Hematopoietic multipotent progenitor cell treated with erythropoietin and hydrocortisone succinate and interleukin-3 and kit ligand, for 8 days (in vitro differentiated cells): ENCODE measurements at places on chromosomes 11 and 22.

DNA sequence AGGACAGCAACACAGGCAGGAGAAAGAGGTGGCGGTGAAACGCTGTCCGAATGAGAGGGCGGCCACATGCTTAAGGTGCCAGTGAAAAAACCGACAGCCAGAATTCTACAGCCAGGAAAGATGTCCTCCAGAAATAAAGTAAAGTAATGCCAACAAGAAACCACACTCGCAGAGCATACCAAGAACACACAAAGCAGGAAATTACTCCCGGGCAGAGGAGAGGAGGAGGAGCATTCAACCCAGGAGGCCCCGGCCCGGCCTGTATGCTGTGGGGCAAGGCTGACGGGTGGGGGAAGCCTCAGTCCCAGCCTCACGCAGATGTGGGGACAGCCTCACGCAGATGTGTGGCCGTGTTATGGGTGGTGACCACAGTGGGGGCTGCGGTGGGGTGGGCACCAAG lies 28.0 kb downstream of the CHID1 start:
- no peak for DNase-seq

DNA sequence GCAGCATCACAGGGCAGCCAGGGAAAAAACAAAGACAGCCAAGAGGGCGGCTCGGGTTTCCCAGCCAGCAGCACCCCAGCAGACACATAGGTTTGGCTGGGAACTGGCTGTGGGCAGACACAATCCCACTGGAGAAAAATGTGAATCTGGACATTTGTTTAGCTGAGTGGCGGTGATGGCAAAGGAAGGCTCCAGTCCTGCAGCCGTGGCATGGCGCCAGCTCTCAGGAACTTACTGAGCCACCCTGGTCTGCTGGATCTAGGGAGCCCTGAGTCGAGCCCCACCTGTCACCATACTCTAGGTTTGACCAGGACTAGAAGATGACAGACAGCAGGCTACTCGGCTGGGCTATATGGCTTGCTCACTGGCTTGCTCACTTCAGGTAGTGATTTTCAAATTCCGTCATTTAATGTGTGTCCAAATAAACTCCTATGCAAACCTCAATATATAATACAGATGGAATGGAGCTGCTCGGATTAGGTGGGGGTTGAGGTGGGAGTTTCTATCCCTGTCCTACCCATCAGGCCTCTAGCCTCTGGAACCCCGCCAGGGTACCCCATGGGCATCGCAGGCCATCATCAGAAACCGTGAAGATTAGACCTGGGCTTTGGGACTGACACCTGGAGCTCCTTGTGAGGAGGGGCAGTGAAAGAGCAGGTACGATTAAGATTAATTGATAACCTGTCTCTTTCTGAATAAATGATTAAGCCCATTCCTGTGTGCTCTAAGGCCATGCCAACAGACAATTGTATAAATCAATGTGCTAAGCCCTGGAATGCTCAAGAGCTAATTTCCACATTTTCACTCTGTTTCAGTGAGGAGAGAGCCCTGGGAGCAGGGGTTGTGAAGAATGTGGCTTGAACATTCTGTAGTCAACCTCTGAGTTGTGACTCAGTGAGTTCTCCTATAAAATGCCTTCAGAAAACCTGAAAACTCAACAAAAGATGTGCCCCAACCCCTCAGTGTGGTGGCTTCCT lies 42.5 kb downstream of the GALNT18 start:
- no peak for DNase-seq

DNA sequence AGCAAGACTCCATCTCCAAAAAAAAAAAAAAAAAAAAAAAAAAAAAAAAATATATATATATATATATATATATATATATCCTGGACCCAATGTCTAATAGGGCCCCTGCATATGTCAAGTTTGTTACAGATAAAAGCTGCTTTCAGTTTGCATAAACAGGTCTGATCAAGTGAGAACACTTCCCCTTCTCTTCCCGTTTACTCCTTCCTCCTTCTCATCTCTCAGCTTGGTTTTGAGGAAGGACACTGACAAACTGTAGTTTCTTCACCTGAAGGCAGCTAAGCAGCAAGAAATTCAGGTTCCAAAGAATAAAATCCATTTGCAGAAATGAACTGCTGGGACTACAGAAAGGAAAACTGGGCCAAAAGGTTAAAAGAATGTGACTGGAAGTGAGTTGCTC lies 11.7 kb downstream of the THOC5 start:
- no peak for DNase-seq

GRCh38 chr11:120622189-120622875 lies 110.8 kb downstream of the GRIK4 start:
- DNase-seq: peak; percentile 38

DNA sequence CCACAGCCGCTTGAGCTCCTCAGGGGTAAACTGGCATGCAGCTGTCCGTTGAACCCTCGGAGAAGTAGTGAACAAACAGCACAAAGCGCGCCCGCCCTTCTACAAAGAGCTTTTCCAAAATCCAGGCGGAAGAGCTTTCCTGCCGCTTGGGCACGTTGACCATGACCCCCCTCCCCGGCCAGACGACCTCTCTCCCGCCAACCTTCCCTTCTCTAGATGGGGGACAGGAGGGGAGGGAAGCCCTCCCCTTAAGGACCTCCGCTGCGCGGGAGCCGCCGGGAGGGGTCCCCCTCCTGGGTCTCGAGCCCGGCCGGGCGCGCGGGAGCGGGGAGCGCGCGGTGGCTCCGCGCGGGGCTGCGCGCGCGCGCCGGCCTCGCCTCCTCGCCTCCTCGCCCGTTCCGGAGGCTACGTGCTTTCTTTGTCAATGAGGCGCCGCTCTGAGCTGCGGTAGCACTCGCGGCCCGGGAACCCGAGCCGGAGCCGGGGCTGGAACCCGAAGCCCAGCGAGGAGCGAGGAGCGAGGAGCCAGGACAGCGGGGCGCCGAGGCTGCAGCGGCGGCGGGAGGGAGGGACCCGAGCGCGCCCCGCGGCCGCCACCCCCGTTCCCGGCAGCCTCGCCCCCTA lies 118.6 kb downstream of the HIPK3 start:
- DNase-seq: no peak

DNA sequence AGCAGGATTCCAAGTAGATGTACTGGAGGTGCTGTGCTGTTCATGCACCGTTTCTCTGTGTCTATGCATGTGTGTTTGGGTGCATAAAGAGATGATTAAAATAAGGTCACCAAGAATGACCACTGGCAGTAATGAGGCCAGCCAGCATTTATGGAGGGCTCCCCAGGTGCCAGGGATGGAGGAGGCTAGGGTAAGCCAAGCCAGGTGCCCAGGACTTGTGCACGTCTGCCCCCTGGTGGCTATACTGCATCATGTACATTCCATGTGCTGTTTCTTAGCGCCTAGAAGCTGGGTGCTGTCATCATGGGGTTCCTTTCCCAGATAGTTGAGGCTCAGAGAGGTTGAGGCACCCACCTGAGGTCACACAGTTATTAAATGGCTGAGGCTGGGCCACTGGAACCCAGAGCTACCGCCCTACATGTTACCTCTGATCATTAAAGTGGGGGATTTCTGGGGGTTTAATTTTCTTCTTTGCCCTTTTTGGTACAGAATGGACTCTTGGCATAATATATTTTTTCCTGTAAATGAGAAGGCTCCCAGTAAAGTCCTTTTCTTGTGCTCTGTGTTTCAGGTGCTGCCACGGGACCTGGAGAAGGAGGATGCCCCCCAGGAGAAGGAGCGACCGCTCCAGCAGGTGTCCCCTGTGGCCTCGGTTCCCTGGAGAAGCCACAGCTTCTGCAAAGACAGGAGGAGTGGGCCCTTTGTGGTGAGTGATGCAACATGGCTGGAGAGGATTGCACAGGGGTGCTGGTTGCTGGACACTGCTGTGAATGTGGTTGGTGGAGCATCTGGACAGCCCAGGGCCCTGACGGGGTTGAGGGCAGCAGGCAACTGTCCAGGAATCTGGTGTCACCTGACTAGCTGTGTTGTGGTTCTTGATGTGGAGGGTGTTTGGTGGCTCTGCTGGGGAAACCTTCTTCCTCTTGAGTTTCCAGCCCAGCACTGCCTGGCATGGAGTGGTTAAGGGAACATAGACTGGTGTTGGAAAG lies 96.4 kb downstream of the KIAA1671 start:
- DNase-seq: peak; percentile 69

DNA sequence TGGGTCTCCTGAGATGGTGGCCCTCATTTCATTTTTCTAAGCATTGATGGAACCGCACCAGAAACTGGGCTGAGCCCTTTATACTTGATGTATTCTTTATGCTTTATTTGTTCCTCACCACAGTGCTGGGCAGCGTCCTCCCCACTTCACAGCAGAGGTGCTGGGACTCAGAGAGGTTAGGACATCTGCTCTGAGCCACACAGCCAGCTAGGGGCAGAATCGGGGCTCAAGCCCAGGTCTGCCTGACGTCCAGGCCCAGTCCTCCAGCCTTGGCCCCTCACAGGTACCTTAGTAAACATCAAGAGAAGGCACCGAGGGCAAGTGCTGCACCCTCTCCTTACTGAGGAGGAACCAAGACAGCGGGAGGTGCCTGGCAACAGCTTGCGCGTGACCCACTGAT lies 20.2 kb upstream of the SHISAL1 start:
- DNase-seq: no peak

GRCh38 chr11:13126430-13126829 lies 117.3 kb downstream of the RASSF10 start:
- DNase-seq: no peak

- no peak for DNase-seq
Observed at GRCh38 chr11:25423436-25424199, 908.3 kb upstream of the ANO3 start.

- DNase-seq: no peak
Observed at GRCh38 chr11:26219183-26220117, 112.5 kb upstream of the ANO3 start.

DNA sequence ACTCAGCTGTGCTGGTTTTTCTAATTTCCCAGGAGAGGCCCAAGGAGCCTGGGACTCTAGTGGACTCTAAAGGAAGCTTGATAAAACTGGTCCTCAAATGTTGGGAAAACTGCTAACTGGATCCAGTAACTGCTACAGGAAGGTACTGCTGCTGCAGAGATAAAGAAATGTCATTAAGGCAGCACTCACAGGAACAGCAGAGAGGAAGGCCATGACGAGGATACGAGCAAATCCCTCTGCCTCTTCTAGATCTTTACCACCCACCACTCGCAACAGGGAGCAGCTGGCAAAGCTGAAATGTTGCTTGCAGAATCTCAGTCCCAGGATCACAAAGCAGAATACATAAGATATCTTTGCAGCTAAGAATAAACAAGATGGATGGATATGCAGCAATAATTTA lies 23.5 kb downstream of the TTC28 start:
- no peak for DNase-seq

- DNase-seq: peak; percentile 12
Observed at GRCh38 chr11:118530683-118531596, at the start of gene TMEM25. TSS of gene TMEM25 (plus strand) at chr11:118531192. CDS start at chr11:118531802, 610 bp downstream.

DNA sequence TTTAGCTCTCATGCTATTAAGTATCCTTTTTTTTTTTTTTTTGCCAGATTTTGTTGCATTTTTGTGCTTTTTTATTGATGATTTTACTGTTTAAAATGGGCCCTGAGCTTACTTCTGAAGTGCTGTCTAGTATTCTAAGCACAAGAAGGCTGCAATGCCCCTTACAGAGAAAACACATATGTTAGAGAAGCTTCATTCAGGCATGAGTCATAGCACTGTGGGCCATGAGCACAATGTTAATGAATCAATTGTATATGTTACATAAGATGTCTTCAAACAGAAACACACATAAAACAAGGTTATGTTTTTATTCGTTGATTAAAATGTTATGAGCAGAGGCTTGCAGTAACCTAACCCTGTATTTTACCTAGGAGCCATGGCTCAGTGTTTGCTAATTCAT lies 117.8 kb upstream of the C11orf87 start:
- no peak for DNase-seq

- no peak for DNase-seq
Observed at GRCh38 chr22:35489239-35489638, 51.4 kb upstream of the RASD2 start.

DNA sequence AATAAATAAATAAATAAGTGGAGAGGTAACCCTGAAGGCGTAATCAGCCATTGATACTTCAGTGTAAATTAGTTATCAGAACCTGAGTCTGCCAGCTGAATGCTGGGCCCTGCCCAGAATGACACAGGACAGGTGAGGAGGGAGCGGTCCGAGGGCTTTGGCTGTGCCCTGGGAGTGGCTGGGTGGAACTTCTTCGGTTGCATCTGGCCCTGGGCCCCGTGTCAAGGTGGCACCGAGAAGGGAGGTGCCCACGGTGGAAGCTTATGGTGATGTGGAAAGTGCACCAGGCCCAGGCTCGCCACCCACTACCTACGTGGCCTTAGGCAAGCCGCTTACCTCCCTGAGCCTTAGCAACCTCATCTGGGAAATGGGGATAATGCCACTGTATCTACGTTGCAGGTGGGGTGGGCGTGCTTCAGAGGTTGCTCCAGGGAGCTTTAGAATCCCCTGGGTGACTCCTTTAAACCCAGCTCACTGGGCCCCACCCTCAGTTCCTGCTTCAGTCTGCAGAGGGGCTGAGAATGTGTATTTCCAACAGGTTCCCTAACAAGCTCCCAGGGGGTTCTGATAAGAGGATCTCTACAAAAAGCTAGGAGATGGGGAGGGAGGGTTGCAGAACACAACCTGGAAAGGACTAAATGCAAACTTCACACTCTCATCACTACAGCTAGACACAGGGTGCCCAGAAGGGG lies 38.8 kb downstream of the TXN2 start:
- DNase-seq: no peak

- peak; percentile 50 for DNase-seq
Observed at GRCh38 chr11:64743591-64744543, at the start of gene RASGRP2. TSS of gene RASGRP2 (minus strand) at chr11:64744142. CDS start at chr11:64742866, 1,276 bp downstream.
